Activated CD8-positive, alpha-beta memory T cell treated with anti-CD3 and anti-CD28 coated beads for 36 hours (primary cell): ENCODE measurements at places on chromosomes 16 and 17. TPM values are rescaled to one million over a fixed set of nuclear protein-coding genes. Genes with fewer than 3 reads are reported as not detected.

The ZNF75A gene
- total RNA-seq, result 36.3 TPM

The PKD1 gene
- total RNA-seq, result 65.3 TPM

The CYGB gene
- not detected for total RNA-seq

The HEATR9 gene
- total RNA-seq, result 1.5 TPM

The NT5C gene
- total RNA-seq, result 77.0 TPM

The KIAA0513 gene
- 7.1 TPM for total RNA-seq

The TP53TG3 gene
- total RNA-seq, result not detected

The COX11 gene
- 58.5 TPM for total RNA-seq

The NECAB2 gene
- total RNA-seq, result not detected

The OTOA gene
- total RNA-seq, result 0.06 TPM

The RHBDF1 gene
- total RNA-seq, result 0.32 TPM

The NOTUM gene
- 0.38 TPM for total RNA-seq

The CHRNE gene
- 0.42 TPM for total RNA-seq

The KRTAP1-5 gene
- total RNA-seq, result not detected

The TLCD3B gene
- 1.4 TPM for total RNA-seq

The TM4SF5 gene
- not detected for total RNA-seq

The RBL2 gene
- total RNA-seq, result 47.0 TPM

The RNF112 gene
- 0.27 TPM for total RNA-seq

The AXIN2 gene
- total RNA-seq, result 2.5 TPM

The RNU2-1 gene
- 3,070 TPM for total RNA-seq

The ZFPM1 gene
- total RNA-seq, result 14.3 TPM

The PKMYT1 gene
- total RNA-seq, result 135 TPM

The EIF5A gene
- 1,670 TPM for total RNA-seq

The SLFN12L gene
- total RNA-seq, result 42.8 TPM

The PPY gene
- not detected for total RNA-seq

The ZDHHC7 gene
- total RNA-seq, result 31.2 TPM

The CCL11 gene
- not detected for total RNA-seq

The PLLP gene
- 0.17 TPM for total RNA-seq

The ASGR2 gene
- total RNA-seq, result not detected

The NDEL1 gene
- total RNA-seq, result 52.4 TPM

The CEP295NL gene
- total RNA-seq, result not detected

The SGF29 gene
- 33.0 TPM for total RNA-seq

The KRT24 gene
- total RNA-seq, result not detected

The MYL4 gene
- total RNA-seq, result not detected
